ENCODE measurements at places on chromosomes 7 and 10.

GRCh38 chr10:118566911-118567310 is 28.5 kb downstream of the PRLHR start:
- no peak for DNase-seq

DNA sequence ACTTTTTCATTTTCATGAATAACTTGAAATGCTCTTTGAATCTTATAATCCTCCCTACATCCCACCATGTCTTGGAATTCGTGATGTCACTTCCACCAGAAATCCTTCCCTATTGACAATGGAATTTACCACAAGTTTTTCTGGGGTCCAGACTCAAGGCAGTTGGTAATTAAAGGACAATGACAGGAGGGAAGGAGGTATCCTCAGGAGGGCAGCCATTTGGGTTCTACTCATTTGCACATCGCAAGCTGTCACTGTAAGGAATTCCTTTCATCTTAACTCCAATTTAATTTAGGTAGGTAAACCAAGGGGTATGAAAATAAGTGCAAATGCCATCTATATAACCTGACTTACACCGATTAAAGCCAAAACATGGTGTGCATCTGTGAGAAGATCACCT is 21.9 kb downstream of the LRRC17 start:
- no peak for DNase-seq

DNA sequence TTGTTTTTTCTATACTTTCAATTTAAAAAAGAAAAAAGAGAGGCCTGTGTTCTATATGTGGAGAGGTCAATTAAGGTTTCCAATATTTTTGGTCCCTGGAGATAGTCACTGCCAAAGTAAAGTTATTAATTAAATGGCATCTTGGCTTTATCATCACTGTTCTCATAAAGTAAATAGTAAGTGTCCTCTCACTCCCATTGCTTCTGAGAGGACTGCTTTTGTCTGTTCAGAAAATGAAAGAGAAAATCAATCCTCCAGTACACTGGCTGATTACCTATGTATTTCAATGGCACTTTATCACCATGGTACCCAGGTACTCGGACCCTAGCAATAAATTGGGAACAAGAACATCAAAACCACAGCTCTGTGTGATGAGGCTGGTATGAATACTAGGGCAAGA is 94.0 kb downstream of the RNLS start:
- no peak for DNase-seq

GRCh38 chr10:108358912-108359311 is 1194.4 kb upstream of the SORCS1 start:
- no peak for DNase-seq

GRCh38 chr7:83738291-83738835 is 89.4 kb upstream of the SEMA3E start:
- DNase-seq: no peak

- no peak for DNase-seq
Observed at GRCh38 chr7:101650579-101651081, 21.5 kb upstream of the MYL10 start.

DNA sequence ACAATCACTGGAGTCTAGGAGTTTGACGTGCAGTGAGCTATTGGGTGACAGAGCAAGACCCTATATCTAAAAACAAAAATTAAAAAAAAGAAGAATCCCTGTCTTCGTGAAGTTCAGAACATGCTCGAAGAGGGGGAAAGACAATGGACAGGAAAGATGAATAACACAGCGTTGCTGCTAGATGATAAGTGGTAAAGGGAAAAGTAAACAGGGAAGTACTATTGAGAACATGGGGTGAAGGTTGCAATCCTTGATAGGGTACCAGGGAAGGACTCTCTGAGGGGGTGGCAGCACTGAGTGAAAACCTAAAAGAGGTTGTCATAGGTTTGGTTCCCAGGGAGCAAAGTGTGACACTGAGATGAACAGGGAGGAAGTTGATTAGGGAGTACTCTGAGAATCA is 2.8 kb upstream of the ABRAXAS2 start:
- DNase-seq: no peak

DNA sequence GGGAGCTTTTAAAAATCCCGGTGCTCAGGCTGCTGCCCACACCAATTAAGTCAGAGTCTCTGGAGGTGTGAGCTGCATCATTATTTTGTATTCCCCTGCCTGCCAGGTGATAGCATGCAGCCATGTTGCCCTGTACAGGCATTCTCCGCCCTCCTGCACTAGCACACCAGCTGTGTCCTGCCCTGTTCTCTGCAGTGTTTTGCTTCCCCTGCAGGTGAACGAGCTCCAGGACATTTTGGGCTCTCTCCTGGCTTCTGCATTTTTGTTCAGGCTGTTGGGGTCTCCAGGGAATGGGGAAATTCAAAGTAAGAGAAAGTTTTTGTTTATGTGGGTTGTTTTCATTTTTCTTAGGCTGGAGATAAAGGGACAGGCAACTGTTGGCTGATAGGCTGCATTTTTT is 271.0 kb upstream of the COBL start:
- no peak for DNase-seq

DNA sequence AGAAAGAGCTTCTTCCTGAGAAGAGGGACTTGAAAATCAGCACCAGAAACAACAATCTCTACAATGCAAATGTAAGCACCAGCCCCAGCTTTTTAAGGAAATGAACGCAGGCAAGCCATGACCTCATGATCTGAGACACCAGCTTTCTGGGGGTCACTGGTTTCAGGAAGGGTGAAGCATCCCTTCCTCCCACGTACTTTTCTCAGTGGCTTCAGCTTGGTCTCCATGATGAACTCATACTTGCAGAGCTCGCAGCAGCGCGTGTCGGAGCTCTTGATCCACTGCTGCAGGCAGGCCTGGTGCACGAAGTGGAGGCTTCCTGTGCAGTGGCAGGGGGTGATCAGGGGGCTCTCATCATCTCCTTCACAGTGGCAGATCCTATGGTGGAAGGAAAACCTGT is 87.0 kb downstream of the ALOX5 start:
- no peak for DNase-seq

DNA sequence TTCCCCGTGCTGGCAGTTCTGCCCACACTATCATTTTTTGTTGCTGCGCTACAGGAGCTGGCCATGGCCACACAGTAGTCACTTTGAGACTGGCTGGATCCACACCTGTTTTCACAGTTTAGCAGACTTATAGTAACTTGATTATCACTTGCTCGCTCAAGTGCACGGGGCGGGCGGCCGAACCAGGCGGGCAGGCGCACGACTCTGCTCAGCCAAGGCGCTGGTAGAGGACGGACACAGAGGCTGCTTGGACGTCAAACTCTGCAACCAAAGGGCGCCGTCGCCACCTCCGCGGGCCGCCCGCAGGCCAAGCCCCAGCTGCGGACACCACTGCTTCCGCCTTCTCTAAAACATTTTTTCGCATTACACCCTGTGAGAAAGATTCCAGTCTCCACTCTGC is 38.4 kb upstream of the PHYHIPL start:
- no peak for DNase-seq

DNA sequence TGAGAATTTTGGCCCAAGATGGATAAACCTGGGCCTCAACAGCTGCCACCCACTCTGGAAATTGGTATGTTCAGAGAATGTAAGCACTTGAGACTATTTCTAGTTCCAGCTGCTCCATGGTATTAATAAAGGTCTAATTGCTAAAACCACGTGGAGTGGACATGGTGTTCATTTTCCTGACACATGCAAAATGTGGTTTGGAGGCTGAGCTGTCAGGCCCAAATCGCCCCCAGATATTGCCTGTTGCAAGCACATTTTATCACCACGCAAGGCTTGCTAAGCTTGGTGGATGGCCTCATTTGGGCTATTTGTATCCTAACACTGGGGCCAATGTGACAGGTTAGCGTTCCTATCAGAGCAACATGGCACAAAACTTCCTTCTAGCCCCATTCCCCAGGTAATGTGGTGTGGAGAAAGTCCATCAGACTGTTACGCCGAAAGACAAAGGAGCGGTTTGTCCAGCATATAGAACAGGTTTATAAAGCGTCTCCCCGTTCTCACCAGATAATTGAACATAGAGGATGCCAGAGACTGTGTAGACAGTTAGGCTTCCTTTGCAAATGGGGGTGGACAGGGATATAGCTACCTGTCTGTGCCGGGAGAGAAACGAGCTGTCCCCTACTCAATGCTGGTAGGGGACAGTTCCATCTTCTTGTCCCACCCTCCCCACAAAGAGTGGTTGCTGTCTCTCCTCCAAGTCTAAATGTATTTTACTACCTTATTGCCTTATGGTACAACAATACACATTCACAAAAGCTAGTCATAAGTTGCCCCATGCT is 78.0 kb upstream of the ANKRD1 start:
- no peak for DNase-seq

DNA sequence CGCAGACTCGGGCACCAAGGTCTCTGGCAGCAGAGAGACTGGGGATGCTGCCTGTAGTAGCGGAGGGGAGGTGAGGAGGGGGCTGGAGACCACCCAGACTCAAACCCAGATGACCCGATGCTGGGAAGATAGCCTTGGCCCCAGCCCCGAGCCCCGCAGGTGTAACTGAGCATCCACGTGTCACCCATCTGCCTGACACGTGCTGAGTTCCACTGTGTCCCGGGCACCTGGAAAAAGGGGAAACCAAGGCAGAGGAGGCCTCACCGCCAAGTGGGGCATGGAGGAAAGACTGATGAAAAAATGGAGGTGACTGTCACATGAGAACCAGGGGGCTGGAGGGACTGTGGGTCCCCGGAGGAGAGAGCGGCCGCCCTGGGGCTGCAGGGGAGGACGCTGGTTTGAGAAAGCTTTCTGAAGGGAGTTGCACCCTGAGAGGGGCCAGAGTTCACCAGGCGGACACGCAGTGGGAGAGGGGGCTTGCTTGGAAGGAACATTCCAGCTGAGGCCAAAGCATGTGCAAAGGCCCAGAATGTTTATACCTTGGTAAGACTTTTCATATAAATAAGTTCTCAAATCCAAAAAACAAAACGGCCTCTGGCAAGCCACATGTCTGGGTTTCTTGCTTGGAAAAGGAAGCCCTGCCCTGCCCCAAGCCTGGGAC is 27.4 kb upstream of the ELN start:
- DNase-seq: no peak

DNA sequence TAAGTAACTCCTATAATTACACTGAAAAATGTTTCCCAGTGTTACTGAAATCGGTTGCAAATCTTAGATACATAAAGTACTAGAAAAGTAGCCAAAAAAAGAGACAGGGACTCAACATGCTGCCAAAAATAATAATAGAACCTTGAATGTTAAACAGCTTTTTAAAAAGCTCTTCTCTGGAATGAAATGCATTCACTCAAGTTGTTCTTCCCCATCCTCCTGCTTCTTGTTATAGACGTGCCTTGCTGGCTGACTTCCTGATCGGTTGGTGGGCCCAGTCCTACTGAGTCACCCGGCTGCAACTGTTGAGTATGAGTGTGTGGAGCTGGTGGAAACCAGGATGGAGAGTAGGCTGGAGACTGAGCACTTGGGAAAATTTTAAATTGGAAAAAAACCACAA is 30.6 kb upstream of the RAPGEF5 start:
- no peak for DNase-seq

DNA sequence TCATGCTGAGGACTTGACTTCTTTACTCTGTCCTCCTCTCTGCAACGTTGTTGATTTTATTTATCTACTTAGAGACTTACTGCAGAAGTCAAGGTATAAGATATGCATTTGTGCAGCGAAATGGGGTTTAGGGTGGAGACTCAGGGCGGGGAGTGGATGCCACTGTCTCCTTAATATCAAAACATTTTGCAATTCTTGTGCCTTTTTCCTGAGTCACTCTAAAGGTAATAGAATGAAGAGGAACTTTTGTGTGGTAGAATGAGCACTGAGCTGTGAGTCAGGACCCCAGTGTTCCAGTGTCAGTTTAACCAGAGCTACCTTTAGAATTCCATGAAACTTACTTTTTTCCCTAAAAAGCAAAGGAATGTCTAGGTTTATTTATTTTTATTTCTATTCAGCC is 78.2 kb downstream of the VTI1A start:
- no peak for DNase-seq

DNA sequence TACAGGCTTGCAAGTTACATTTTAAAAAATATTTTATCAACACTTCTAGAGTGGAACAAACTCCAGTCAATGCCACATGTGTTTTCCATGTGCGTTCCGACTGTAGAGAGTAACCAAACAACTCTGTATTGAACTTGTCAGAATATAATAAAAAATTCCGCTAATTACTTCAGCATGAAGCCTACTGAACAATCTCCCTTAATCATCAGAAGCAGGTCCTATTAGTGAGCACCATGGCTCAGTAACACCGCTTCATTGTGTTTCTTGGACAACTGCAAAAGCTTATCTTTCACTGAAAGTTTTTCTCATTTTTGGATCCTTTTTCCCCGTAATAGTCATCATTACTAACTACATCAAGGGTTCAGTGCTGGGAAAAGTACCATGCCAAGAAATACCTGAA is 117.0 kb downstream of the MKX start:
- DNase-seq: no peak

DNA sequence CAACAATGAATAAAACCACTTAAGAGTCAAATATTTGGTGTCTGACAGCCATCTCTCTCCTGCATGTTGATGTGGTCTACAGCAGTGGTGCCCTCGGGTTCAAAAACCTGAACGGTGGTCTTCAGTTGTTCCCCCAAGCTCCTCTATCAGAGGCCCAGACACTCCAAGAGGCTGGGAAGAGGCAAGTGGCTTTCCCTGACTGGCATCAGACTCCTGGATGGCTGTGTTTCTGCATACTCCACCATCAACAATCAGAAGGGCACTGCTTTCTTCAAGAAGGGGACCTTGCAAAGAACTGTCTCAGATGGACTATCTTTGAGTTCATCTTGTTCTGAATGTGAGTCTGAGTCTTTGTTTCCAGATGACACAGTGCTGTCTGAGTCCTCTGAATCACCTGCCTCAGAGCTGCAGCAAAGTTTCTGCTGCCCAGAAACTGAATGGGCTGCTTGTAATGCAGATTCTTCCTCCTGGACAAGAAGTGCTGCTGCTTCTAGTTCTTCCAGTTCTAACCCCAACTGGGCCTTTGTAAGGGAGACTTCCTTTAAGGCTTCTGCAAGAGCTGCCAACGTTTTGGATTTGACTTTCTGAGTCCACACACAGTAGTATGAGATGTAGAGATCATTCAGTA is 5.9 kb upstream of the SGMS1 start:
- no peak for DNase-seq

DNA sequence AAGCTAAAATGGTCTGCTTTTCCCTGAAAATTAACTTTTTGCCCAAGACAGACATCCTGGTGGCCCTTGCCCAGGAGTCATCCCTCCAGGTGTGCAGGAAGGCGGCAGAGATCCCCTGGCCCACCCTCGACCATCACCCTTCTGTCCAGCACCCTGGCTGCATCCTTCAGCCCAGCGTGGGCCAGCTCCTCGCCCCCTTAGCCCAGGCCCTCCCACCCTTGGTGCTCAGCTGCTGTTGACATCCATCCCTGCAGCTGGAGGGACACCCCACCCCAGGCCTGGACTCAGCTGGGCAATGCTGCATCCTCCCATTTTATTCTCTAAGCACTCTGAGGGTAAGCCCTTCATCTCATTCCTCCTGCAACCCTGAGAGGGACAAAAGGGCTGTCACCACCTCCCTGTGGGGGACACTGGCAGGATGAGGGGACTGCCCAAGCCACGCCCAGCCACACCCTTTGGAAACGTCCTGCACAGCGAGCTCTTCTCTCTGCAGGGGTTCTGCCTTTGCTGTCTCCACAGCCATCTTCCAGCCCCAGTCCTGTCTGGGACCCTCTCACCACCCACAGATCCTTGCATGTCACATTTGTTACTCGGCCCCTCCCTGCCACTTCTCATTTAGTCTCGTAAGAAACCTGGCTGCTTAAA is 30.7 kb downstream of the EN2 start:
- no peak for DNase-seq
